Caki2 (cell line): ENCODE measurements at places on chromosomes 12 and 14.

- DNase-seq, result no peak
Observed at GRCh38 chr12:104579718-104580495, 123.2 kb downstream of the CHST11 start.

GRCh38 chr12:115632308-115632707 is 645.2 kb downstream of the MED13L start:
- peak; percentile 1 for DNase-seq

GRCh38 chr12:13008741-13009380 is 8.8 kb upstream of the HEBP1 start:
- DNase-seq, result no peak

DNA sequence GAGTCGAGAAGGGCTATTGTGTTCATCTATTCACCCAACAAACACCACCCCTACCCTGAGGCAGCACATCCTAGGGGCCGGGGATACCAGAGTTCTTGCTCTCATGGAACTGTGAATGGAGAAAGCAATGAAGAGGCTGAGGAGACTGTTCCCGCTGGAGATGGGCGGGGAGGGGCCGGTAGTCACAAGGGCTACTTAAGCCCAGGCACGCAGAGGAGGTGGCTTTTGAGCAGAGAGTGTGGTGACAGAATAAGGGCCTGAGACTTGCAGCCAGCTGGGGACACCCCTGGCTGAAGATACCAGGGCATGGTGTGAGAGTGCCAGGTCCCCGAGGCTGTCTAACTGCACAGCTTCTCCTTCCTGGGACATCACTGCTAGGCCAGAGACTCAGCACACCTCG is 114.1 kb upstream of the EVL start:
- DNase-seq, result no peak

GRCh38 chr12:101108130-101108529 is 101.9 kb downstream of the SLC5A8 start:
- no peak for DNase-seq
